Activated CD8-positive, alpha-beta memory T cell treated with anti-CD3 and anti-CD28 coated beads for 1 hour (primary cell): ENCODE measurements at places on chromosomes 5 and 9.
A peak's percentile ranks its signal among the peaks of the same experiment; 100 is the strongest.

- peak; percentile 64 for DNase-seq
These were observed 6.9 kb upstream of the NDUFB6 start for GRCh38 chr9:32579706-32580331.

DNA sequence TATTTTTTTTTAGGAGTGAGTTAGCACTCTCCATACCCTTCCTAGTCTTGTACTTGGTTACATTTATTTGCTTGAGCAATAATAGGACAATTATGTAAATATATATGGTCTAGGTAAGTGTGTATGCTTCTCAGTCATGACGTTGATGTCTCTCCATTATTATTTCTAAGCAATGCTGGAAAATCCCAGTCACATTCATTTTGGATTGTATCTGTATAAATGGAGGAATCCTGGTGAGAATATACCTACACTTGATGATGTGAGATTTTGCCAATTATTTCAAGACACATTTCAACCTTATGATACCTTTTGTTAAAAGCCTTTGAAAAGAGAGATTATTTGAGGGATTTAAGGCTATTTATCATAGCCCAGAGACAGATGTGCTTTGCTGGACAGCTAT, 2244.5 kb upstream of the WWC1 start:
- DNase-seq, result no peak

DNA sequence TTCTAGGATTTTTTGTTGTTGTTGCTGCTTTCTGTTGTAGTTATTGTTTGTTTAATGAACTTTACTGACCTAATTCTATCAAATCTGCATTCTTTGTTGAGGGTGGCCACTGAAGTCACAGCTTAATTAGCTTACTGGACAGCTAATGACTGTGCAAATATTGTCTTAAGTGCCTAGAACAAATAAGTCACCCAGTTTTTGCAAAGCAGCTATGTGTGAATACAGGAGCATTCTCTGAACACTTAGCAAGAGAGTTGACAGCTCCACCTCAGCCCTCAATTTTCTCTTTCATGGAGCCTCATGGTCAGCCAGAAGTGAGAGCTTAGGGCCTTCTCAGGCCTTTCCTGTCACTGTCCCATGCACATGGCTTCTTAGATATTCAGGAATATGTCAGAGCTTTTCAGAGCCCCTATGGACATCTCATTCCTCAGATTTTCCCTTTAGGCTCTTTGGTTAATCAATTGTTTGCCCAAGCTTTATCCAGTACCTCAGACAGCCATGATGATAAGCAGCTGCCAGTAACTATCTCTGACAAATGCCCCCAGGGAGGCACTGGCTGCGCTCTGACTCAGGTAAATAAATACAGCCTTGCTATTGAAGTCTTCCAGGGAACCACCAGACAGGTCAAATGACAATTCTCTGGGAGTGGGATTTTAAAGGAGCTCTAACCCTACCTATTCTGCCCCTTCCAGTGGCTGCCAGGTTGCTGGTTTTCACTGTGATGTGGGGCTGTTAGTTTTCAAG, 241.4 kb upstream of the IL12B start:
- DNase-seq, result no peak

GRCh38 chr5:6718161-6718681, 5.0 kb downstream of the TENT4A start:
- DNase-seq, result no peak

GRCh38 chr5:131570757-131571156, 64.3 kb downstream of the RAPGEF6 start:
- DNase-seq, result no peak

GRCh38 chr9:133760713-133761290, 22.6 kb upstream of the SARDH start:
- no peak for DNase-seq

DNA sequence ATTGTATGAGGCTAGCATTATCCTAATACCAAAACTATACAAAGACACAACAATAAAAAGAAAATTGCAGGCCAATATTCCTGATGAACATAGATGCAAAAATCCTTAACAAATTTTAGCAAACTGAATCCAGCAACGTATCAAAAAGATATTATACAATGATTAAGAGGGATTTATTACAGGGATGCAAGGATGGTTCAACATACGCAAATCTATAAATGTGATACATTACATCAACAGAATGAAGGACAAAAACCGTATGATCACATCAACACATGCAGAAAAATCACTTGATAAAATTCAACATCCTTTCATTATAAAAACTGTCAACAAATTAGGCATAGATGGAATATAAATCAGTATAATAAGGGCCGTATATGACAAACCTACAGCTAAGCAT, 27.1 kb upstream of the ARL15 start:
- no peak for DNase-seq

DNA sequence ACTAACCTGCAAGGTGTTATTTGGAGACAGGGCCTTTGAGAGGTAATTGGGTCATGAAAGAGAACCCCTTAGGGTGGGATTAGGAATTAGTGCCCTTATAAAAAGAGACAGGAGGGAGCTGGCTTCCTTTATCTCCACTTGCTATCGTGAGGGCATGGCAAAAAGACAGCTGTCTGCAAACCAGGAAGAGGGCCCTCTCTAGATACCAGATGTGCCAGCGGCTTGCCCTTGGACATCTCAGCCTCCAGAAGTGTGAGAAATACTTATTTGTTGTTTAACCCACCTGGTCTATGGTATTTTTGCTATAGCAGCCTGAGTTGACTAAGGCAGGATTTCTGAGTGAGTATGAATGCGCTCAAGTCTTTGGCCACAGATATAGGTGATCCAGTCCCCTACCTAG, 978 bp upstream of the RGS14 start:
- no peak for DNase-seq

DNA sequence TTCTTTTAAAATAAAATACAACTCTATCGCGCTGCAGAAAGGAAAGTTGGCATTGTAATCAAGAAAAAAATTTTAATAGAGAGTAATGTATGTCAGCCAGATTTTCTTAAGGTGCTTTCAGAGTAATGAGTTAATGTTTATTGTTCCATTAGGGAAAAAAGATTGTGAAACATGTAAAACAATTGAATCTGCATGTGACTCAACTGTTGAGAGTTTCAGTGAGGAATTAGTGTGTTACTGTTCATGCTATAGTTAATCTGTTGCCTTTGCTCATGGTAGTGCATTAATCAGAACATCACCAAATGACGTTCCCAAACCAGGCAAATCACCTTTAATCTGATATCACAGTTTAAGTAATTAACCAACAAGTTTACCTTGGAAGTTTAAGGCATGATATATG, 600.5 kb downstream of the NR2F1-AS1 start:
- DNase-seq, result no peak

GRCh38 chr5:178271231-178271630, 38.6 kb upstream of the PHYKPL start:
- DNase-seq, result no peak

- no peak for DNase-seq
These were observed 83.0 kb downstream of the ELAVL2 start for GRCh38 chr9:23743036-23743435.

DNA sequence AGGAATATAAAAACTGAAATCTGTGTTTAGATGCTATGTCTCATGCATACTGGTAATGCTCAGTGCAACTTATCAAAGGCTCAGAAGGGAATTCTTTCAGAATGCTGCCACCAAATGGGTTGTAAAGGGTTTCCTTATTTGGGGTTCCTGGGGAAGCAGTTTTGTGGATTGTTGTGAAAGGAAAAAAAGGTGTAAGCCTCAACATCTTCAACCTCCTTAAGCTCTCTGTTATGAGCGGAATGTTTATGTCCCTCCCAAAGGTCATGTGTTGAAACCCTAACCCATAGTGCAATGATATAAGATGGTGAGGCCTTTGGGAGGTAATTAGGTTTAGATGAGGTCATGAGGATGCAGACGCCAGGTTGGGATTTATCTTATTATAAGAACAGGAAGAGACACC, 41.6 kb downstream of the GNA14 start:
- DNase-seq, result no peak

DNA sequence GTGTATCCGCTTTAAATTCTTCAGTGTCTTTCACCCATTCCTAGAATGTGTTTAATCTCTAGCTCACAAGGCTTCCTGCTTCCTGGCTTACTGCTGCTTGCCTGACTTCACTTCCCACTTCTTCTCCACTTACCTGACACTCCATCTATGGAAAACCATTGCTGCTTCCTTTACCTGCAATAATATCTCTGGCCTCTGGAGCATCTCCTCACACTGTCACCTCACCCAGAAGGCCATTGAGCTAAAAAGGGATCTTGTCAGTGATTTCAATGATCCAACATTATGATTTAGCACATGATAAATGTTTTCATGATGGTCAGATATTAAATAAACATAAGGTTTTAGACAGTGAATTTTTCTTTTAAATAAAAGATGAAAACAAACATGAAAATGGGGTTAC, 281.1 kb downstream of the MRPS30 start:
- no peak for DNase-seq

GRCh38 chr5:167638816-167639215, 652.6 kb upstream of the WWC1 start:
- DNase-seq, result no peak

DNA sequence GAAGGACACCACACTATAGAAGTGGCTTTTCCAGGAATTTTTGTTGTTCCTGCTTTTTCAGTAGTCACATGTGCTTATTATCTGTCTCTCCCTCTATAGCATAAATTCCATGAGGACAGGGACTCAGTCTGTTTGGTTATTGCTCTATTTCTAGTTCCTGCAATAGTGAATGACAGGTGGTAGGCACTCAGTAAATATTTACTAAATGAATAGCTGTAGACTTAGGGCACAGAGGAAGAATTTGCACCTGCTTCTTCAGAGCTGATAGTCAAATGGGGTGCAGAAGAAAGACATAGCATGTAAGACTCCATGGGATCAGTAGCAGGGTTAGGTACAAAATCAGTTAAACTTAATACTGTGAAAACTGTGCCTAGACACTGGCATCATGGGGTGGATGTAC, 580.2 kb downstream of the CCDC171 start:
- no peak for DNase-seq

DNA sequence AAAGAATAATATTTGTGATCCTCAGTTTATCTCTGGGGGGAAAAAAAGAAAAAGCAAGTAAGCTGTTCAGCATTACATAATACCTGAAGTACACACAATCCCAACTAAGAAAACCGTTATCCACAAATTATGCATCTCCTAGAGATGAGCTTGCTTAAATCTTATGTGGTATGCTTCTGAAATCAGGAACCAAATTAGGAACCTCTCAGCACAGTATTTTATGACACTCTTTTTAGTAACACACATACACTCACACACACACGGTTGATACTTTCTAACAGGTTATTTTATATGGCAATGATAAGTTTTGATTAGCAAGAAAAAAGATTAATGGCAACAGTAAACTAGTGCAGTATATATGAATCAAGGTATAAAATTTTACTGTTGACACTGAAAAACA, 1.2 kb upstream of the ZNF510 start:
- no peak for DNase-seq

DNA sequence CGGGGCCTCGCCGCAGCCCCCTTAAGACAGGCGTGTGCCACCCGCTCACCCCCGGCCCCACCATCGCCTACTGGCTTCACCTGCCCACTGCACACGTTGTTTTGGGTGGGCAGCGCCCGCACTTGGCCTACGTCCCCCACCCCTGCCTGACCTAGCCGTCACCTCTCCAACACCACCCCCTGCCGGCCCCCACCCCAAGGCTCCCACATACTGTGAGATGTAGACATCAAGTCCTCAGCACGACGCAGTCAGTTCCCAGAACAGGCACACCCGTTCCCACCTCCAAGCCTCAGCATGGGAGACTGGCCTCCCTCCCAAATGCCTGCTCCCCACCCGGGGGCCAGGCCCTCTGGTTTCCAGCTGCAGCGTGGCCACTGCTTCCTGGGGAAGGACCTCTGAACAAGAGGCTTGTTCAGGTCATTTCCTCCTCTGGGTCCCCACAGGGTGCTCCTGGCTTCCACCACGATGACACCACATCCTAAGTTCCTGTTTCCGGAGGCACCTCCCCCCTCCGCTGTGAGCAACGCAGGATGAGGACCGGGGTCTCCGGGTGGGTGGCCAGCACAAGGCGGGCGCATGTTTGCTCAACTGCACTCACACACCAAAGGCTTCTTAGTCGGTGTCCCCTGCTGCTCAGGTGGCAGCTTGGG, 11.3 kb downstream of the DBN1 start:
- no peak for DNase-seq

GRCh38 chr9:30382271-30382670, 2002.2 kb upstream of the ACO1 start:
- no peak for DNase-seq

GRCh38 chr9:125794708-125795107, 47.5 kb downstream of the PBX3 start:
- no peak for DNase-seq

- DNase-seq, result no peak
These were observed 126.9 kb upstream of the OSMR start for GRCh38 chr5:38718771-38719391.

DNA sequence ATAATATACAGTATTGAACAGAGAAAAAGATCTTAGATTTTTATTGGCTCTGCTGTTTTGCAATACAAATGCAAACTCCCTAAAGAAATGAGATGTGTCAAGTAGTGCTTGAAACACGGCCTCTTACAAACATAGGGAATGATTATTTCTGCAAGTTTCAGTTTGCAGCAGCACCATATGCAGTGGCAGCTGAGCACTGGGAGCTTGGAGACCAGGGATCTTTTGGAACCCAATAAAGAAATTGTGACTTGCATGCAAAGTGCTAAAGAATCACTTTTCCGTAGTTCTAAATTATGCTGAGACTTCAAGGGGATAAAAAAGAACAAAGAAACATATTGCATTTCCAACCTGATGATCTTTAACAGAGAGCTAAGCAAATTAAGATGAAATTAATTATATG, 674.6 kb upstream of the ZNF608 start:
- no peak for DNase-seq

DNA sequence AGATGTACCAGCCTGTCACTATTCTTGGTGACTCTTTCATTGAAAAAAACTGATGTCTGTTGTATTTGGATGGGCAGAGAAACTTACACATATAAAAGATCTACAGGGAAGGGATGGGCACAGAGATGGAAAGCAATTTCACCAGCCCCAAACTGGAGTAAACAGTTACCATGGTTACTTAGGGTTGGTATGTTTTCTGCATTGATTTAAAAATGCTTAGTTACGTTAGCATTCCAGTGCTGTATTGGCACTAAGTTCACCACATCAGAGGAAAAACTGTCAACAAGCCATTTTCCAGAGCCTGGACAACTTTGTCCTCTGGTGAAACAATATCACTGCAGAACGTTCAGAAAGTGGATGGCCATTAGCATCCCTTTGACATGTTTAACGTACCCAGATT, 28.0 kb downstream of the MARCHF3 start:
- no peak for DNase-seq

DNA sequence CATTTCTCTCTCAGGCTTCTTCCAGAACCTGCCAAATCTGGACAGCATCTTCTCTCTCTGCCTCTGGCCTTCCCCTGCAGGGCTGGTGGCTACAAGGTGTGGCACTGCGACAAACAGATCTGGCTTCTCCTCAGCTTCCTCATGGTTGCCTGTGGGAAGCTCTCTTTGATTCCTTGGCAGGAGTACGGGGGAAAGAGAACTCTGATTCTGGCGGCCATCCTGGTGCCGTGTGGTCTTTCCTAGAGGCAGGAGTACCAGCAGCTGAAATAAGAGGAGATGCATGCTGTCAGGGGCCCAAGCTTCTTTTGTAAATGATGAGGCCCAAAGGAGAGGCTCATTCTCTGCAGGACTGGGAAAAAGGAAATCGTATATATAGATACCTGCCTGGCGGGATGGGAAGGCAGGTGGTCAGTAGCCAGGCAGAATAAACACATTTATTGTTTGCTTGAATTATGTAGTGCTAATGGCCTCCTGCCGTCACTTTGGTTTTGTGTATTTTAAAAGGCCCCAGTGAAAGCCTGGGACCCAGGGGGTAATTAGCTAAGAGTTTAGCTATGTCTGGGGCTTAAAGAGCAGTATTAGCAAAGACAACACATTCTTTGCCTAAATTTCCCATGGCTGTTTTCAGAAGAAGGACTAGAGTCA, at the start of gene CER1:
CER1 (minus strand) TSS at position 343 of the 645 bp plus-strand sequence; CDS start at position 282, 61 bp downstream.
- DNase-seq, result no peak
